ENCODE measurements at places on chromosomes 3 and 15.
A peak's percentile ranks its signal among the peaks of the same experiment; 100 is the strongest.

DNA sequence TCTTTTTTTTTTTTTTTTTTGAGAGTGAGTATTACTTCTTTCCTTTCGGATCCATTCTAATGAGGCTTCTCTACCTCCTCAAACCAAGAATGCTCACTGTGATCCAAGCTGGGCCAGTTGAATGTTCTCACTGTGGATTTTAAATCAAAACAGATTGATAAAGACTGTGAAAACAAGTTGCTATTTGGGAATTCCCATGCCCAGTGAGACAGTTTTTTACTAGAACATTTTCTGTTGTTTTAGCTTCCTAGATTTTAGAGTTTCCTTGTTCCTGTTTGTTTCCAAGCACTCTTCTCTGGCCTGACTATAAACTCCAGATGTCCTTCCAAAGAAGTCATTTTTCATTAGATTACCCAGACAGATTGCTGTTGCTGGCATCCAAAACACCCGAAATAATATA is 60.1 kb upstream of the GALNT15 start:
- no peak for DNase-seq

GRCh38 chr3:179373938-179374337 is 26.4 kb downstream of the MFN1 start:
- DNase-seq: no peak

DNA sequence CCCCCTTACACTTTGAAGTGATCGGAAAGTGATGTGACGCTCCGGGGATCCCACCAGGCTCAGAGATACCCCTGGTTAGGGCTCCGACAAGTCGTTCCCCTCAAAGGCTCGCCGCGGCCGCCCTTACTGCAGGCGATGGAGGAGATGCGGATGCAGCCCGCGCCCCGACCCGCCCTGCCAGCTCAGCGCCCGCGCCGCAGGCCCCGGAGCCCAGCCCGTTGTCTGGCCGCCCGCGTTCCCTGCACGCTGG is 228 bp downstream of the GLT8D1 start:
- no peak for DNase-seq

DNA sequence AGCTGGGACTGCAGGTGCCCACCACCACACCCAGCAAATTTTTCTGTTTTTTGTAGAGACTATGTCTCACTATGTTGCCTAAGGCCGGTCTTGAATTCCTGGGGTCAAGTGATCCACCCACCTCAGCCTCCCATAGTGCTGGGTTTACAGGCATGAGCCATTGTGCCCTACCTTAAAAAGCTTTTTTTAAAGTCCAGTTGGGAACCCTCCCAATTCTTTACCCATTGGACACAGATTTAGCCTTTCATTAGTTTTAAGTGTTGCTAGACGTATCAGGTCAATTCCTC is 1.7 kb upstream of the DENND4A start:
- no peak for DNase-seq

GRCh38 chr3:56763233-56763632 is 38.5 kb downstream of the ARHGEF3 start:
- no peak for DNase-seq

DNA sequence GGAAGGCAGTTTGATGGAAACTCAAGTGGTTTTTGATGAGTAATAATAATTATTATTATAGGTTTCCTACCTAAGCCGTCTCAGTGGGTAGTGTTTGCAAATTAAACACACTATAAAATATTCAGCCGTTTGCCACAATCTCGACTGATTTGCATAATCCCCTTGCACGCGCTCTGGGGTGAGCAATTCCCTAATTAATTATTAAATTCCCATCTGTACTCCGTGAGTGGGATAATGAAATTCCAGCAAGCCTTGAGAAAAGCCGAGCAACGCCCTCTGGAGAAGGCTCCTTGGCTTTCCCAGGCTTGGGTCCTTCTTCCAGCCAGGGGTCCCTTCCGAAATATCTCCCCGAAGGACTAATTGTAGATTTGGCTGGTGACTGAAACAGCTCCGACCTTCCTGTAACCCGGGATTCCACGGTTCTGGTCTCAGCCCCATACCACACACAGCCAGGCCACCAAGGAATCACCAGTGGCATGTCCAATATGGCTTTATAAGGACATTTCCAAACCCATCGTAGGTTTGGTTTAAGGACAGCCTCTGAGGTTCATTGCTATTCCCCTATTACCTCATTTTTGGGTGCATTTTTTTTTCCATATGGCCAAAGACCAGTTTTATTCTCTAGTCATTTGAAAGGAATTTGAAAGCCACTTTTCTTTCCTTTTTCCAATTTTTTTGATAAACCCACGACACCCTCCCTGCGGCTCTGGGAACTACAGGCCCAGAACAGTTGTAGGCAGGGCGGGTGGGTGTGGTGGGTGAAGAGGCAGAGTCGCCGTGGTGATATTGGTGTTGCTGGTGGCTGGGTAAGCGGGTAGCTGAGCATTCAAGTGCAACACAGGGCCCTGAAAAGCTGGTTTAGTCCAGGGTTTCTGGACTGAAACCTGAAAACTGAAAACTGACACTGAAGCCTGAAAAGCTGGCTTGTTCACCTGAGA is 33.2 kb upstream of the RGMA start:
- no peak for DNase-seq

GRCh38 chr15:90016721-90017120 is 15.6 kb downstream of the ZNF710 start:
- DNase-seq: no peak

- no peak for DNase-seq
Observed at GRCh38 chr3:126147932-126148683, 32.3 kb downstream of the ALDH1L1 start.

- no peak for DNase-seq
Observed at GRCh38 chr3:194548346-194549321, 61.8 kb upstream of the ATP13A3 start.

DNA sequence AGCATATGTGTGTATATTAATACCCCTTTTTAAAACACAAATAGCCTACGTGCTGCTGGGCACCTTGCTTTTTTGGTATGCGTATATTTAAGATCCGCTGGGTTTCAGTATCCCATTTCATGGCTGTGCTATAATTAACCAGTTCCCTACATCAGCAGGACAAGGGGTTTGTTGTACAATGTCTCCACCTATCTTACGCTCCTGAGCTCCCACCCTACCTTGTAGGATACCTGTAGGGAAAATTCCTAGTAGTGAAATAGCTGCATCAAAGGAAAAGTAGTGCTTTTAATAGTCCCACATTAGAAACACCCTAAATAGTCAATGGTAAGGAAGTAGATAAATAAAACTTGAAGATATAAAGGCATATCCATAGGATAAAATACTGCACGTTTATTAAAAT is 1.4 kb downstream of the MAP6D1 start:
- no peak for DNase-seq

GRCh38 chr3:107242579-107242978 is 134.7 kb upstream of the CCDC54 start:
- DNase-seq: no peak

GRCh38 chr3:106386050-106386449 is 517.2 kb upstream of the CBLB start:
- DNase-seq: no peak

DNA sequence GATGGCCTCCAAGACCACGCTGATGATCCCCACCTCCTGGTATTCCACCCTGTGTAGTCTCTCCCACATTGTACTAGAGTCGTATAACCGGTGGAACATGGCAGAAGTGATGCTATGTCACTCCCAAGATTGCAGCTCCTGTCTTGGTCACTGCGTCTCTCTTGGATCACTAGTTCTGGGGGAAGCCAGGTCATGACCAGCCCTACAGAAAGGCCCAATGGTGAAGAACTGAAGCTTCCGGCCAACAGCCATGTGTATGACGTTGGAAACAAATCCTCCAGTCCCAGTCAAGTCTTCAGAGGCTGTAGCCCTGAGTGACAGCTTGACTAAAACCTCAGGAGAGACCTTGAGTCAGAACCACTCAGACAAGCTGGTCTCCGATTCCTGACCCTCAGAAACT is 61.9 kb upstream of the FNDC3B start:
- no peak for DNase-seq

DNA sequence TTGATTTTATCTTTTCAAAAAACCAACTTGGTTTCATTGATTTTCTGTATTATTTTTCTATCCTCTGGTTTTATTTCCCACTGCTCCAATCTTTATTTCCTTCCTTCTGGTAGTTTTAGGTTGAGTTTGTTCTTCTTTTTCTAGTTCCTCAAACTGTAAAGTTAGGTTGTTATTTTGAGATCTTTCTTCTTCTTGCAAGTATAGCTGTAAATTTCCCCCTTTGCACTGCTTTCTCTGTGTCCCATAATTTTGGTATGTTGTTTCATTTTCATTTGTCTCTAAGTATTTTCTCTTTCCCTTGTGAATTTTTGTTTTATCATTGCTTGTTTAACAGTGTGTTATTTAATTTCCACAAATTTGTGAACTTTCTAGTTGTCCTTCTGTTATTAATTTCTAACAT is 120.0 kb downstream of the PLD1 start:
- no peak for DNase-seq

- DNase-seq: no peak
Observed at GRCh38 chr3:105912891-105913290, 44.1 kb upstream of the CBLB start.

GRCh38 chr3:89165636-89166263 is 58.3 kb downstream of the EPHA3 start:
- DNase-seq: no peak

DNA sequence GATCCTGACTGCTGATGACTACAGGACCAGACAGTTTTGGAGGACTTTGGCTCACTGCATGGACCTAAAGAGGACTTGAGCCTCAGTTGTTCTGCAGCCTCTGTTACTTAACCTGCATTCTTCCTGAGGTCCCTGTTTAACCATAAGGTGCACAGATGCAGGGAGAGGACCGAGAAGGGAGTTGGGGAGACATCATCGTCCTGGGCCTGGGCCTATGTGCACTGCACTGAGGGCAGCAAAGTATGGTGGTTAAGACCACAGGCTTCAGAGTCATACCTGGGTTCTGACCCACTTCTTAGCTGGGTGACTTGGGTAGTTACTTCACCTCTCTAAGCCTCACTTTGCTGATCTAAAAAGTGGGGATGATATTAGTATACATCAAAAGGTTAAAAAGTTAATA is 21.9 kb downstream of the KY start:
- no peak for DNase-seq

- no peak for DNase-seq
Observed at GRCh38 chr3:17342119-17342518, 400.3 kb downstream of the TBC1D5 start.

GRCh38 chr15:50907601-50908208 is 778 bp upstream of the AP4E1 start:
- DNase-seq: peak; percentile 44

DNA sequence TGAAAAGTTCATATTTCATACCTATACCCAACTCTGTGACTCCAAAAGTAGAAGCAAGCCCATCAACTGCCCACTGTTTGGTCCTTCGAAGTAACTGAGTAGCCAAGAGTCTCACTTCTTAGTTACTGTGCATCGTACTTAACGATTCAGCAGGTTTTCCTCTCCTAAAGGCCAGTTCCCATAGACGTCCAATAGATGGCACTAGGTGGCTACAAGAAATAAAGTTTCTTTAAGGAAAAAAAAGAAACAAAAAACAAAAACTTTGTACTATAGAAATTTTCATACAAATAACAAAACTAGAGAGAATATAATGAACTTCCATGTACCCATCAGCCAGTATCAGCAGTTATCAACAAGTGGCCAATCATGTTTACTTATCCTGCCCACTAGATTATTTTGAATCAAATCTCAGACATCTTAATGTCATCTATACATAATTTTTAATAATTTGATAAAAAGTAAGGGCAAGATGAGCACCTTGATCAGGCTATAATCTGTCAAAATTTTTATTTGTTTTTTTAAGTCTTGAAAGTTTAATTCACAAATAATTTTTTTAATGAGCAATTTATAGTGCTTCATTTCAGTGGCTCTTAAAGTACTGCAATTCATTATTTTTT is 63.8 kb upstream of the ACP3 start:
- no peak for DNase-seq

GRCh38 chr15:101702077-101702476 is 22.2 kb downstream of the TARS3 start:
- DNase-seq: no peak

DNA sequence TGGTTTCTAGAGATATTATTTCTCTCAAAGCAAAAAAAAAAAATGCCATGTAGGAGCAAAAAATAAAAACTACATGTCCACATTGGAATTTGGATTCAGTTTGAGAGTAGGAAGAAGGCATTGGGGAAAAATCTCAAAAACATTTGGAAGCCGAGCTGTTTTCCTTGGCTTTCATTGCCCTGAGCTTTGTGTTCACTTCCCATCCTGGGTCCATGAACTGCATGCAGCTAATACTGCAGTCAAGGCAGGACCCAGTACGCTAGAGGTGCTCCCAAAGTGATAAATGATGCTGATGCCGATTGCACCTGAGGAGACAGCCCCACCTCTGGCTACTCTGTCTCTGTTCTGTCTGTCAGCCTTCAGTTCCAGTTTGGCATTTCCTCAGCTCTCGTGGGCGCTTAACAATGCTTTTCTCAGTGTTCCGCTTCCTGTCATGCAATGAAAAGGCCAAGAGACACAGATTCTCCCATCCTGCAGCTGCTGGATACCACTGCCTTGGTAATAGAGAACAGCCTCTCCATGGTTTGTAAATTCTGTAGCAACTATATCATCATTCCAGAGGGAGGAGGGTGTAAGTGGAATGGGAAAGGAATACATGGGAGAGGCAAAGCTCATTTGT is 181.8 kb downstream of the RYR3 start:
- DNase-seq: no peak

- peak; percentile 52 for DNase-seq
Observed at GRCh38 chr15:55267401-55268175, 22.0 kb downstream of the RAB27A start.

DNA sequence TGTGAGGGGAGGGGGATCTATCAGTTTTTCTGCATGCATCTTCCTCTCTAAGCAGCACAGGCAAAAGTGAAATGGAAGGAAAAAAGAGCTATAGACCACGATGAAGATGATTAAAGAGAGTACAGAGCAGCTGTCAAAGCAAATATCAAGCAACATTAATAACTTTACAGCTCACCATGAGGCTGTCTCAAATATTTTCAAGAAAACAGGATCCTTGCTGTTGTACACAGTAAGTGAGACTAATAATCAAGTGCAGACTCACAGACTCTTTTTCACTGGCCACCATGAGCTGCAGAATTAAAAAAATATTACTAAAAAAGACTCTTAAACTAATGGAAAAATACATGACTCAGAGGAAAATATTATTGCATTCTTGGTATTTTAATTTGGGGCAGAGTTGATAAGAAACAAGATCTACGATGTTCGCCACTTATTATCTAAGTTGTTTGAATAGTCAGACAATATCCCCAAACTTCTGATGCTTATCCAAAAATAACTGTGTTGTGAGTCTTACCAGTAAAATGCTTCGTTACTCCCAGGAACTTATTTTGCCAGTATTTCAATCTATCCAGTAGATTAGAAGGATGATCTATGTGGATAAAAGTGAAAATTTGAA is 817.5 kb upstream of the ALCAM start:
- DNase-seq: no peak

GRCh38 chr3:135147657-135148056 is 352.6 kb downstream of the EPHB1 start:
- DNase-seq: no peak

DNA sequence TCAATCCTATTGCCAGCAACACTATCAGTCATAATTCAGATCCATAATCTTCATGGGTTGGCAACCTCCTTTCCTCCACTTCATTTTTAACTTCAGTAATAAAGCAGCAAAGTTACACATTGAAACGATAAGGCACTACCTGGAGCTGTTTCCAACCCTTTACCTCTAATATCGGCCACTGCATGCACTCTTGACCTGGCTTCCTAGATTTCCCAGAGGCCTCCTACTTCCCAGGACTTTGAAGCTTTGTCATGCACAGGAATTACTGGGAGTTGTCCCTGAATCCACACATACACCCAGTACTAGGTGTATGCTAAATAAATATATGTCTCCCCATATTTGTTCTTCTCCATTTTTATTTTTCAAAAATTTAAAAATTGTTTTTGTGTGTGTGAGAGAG is 126.1 kb downstream of the PLD1 start:
- no peak for DNase-seq

GRCh38 chr3:149417174-149417573 is 39.7 kb upstream of the TM4SF1 start:
- DNase-seq: no peak

All from stimulated activated CD4-positive, alpha-beta T cell treated with anti-CD3 and anti-CD28 coated beads, Interleukin-4, amount 100 ng/mL, for 4 hours (primary cell).